HCT116 (cell line): ENCODE measurements at places on chromosomes 2 and 18. TPM values are rescaled to one million over a fixed set of nuclear protein-coding genes. Genes with fewer than 3 reads are reported as not detected.

GRCh38 chr2:104318001-104318665 lies 535.8 kb upstream of the POU3F3 start:
- no peak for DNase-seq

GRCh38 chr2:172397148-172397834 lies 30.1 kb upstream of the ITGA6 start:
- DNase-seq = no peak

- DNase-seq = no peak
Observed at GRCh38 chr2:186307871-186308270, 178.2 kb upstream of the ZC3H15 start.

DNA sequence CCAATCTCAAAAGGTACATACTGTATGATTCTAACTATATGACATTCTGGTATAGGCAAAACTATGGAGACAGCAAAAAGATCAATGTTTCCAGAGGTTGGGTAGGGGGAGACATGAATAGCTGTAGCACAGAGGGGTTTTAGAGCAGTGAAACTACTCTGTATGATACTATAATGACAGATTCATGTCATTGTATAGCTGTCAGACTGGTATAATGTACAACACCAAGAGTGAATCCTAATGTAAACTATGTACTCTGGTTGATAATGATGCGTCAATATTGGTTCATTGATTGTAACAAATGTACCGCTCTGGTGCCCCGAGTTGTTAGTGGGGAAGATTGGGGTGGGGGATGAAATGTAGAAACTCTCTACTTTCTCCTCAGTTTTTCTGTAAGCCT lies 172.4 kb upstream of the SPOPL start:
- no peak for DNase-seq

DNA sequence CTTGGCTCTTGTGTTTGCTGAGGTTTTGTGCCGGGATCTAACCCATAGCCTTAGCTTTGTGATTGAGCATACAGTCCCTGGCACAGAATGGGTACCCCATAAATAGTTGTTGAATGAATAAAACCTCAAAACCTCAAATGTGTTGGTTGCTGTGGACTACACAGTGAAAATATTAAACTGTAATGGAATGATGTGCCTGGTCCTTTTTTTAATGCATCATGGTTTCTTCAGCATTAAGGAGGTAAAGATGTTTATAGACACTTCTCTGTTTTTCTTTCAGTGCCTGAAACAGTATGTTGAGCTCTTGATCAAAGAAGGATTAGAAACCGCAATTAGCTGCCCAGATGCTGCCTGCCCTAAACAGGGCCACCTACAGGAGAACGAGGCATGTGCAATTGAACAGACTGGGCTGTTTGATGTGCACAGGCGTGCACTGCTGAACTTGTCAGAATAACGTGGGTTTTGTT lies 97.0 kb downstream of the RNF144A start:
- peak; percentile 18 for DNase-seq

The CABYR gene
- total RNA-seq = not detected

GRCh38 chr2:25692143-25692542 lies 18.8 kb upstream of the DTNB start:
- no peak for DNase-seq

The DSEL gene
- total RNA-seq = 0.05 TPM

- DNase-seq = peak; percentile 66
Observed at GRCh38 chr2:127508631-127509034, 17.7 kb downstream of the IWS1 start.

- DNase-seq = no peak
Observed at GRCh38 chr2:33230842-33231241, 245.6 kb upstream of the RASGRP3 start.

DNA sequence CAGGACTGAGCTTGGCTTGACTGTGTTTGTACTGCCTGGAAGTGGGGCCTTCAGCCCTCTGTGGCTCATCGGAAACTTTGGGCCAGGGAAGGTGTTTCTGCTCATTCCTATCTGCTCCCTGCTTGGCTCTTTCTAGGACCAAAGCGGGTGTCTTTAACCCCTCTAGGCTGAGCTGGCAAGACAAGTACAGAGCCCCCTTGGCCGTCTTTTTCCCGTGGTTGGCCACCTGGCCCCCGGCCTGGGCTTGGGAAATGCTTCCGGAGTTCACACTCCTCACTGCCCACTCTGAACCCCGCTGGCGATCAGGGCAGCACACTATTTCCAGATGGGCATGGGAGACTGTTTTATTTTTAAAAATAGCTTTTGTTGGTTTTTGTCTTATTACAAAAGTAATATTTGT lies 243.0 kb downstream of the DYSF start:
- DNase-seq = no peak

GRCh38 chr2:25749676-25750075 lies 76.3 kb upstream of the DTNB start:
- DNase-seq = no peak

The SIX3 gene
- total RNA-seq = 1.2 TPM

The VAMP5 gene
- total RNA-seq = 1.9 TPM

The HMSD gene
- 5.3 TPM for total RNA-seq

The CNDP1 gene
- not detected for total RNA-seq

GRCh38 chr18:50674307-50674980 lies 114.6 kb downstream of the MAPK4 start:
- no peak for DNase-seq

GRCh38 chr2:17849275-17849674 lies 29.2 kb upstream of the KCNS3 start:
- DNase-seq = no peak

DNA sequence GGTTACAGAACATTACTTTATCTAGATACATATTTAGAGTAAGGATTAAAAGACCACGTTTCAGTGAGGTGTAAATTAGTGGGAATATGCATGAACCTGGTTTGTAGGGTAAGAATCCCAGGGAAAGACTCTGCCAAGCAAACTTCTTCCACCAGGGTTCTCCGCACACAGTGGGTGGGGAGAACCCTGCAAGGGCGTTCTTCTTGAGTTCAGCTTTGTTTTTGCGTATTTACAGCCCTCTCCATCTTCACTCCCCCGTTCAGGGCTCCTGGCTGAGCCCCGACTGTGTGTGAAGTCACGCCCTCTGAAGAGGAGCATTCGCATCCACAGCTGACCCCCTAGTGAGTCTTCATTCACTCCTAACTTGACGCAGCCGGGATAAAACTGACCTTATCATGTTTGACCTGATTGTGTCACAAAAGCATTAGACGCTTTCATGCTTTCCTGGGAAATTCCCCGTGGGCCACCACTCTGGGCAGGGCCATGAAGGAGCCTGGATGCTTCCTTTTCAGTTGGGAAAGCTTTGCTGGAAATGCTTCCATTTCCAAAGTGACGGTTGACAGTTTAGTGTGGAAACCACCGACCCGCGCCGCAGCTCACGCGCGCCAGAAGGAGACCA lies 1.0 kb downstream of the ALKAL2 start:
- no peak for DNase-seq

DNA sequence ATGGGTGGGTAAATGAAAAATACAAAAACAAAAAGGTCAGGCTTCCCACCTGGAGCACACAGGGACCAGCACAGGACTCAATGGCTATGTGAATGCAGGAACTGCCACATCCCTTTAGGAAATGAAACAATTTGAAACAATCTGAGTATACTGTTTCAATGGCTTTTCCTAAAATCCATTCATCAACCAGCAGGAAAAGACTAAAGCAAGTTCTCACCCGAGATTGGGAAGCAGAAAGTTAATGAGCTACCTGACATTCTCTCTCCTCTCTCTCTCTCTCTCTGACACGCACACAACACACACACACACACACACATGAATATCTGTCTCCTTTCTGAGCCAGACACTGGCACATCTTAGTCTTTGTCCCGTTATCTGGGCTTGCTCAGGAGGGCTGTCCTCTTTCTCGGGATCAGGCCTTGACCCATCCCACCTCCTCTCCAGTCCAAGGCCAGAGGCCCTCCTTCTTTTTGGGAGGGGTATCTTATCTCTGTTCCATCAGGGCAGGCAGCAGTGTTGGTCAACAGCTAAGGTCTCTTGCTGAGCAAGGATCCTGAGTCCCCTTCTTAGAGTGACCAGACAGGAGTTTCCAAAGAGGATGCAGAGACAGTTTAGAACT lies 11.6 kb upstream of the LRRFIP1 start:
- DNase-seq = no peak

The ASTL gene
- 0.34 TPM for total RNA-seq

- DNase-seq = no peak
Observed at GRCh38 chr2:169372561-169372960, 10.2 kb upstream of the LRP2 start.

DNA sequence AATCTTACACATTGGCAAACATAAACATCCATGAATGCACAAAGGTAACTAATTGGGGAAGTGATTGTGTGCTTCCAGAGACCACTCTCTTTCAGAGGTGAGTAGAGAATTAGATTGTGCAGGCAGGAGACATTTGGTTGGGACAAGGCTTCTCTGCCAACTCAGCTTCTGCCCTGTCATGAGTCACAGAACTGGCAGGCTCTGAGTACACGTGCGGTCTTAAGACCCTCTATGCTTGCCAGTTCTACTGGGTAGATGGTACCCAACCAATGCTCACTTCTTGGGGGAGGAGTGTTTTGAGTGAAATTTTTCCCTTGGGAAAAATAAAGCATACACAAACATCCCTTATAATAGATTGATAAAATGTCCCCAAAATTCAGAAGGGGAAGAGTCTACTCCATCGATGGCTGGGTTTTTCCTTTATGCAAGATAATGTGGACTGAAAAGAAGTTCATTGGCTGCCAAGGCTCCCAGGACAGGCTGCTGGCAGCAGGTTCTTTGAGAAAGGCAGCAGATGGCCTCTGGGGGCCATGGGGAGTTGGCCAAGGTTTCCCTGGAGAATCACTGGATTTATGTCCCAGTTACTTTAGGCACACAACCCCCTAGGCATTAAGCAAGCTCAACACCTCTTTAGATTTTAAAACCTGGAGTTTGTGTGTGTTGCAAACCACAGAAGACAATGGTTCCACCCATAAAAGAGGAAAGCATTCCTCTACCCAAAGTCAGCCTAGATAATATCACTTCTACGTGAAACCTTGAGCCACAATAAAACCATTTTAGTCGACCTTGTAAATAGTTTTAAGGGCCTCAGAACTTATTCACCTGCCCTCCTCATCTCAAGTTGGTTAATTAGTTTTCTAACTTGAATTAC lies 417.0 kb downstream of the TXNL1 start:
- no peak for DNase-seq

GRCh38 chr2:84904151-84904550 lies 1.3 kb upstream of the TMSB10 start:
- no peak for DNase-seq

The UGT1A9 gene
- not detected for total RNA-seq

DNA sequence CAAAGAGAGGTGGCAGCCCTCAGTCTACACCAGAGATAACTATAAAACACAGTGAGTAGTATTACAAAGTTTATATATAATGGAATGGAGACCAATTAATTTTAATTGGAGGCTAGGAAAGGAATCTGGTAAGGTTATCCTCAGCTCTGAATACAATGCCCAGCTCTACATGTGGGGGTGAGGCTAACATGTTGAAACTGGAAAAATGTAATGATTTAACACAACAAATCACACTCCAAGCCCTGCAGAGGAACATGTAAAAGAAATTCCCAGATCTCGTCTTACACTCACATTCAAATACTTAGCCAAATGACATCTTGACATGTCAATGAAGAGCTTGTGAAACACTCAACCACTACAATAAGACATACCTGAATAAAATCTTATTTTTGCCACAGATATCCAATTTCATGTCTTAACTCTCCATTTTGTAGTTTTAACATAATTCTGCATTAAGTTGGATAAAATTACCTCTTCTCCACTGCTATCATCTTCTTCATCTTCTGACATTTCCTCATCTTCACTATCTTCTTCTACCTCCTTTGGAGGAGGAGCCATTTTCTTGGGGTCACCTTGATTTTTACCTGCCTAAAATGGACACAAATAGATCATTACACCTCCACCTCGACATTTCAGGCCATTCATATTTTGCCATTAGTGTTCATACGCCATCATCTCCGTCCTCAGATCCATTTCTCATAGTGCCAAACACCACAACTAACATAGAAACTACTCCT lies 1.4 kb downstream of the NCL start:
- no peak for DNase-seq

GRCh38 chr2:197028633-197029032 lies 102.1 kb upstream of the PGAP1 start:
- DNase-seq = no peak

DNA sequence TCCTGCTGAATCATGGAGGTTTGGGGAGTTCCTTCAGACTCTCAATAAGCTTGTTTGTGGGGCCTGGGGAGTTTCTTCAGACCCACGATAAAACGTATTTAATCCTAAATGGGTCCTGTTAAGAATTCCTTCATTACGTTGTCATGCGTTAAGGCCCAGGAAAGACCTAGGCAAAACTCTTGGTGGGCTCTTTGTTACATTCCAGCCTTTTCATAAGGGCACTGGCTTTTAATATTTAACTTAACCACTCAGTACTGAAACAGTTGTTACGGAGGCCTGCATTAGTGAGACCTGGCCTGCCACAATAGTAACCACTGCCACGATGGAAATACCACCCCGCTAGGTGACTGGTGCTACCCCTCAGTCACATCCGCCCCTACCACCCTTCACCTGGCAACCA lies 17.5 kb upstream of the BIN1 start:
- DNase-seq = no peak

The NEURL3 gene
- not detected for total RNA-seq

The RIT2 gene
- total RNA-seq = not detected

GRCh38 chr18:68874361-68874760 lies 76.5 kb downstream of the CCDC102B start:
- DNase-seq = no peak

- no peak for DNase-seq
Observed at GRCh38 chr2:174762464-174762863, 1.8 kb downstream of the CHRNA1 start.

The TNS1 gene
- 6.2 TPM for total RNA-seq

DNA sequence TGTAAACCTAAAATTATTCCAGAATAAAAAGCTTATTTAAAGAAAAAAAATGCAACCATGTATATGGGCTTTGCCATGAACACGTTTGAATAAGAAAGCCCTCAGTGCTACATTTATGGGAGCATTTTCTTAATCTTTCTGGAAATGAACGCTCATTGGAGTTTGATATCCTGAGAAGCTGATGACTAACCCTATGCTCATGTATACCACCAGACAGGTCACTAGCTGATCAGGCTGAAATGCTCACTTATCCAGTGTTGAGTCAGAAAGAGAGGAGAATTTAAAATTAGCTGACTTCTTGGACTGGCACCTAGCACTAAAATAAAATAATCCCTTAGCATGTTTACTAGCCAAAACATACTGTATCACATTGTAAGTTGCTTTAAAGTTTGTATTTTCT lies 254.9 kb upstream of the SIX3 start:
- peak; percentile 3 for DNase-seq

The GKN2 gene
- total RNA-seq = not detected

DNA sequence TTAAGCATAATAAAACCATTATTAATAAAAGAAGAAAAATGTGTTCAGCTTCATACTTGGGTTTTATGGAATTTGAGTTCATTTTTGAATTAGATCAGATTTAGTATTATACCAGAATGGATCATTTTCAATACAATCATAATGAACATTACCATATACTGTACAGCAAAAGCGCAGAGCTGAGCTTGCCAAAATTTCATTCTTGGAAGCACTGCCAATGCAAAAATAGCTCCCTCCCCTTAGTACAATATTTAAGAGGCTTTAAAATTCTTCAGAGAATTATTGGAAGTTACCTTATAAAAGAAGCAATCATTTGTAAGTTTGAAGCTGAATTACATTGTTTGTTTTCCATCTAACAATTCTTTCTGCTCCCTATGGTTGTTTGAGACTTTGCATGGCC lies 938.1 kb upstream of the SLC39A10 start:
- DNase-seq = no peak

- no peak for DNase-seq
Observed at GRCh38 chr2:61469424-61470121, 1.3 kb downstream of the USP34 start.

The KIAA2012 gene
- total RNA-seq = not detected
